Hepatic stellate cell (primary cell): ENCODE measurements at places on chromosomes 2 and 18.
A peak's percentile ranks its signal among the peaks of the same experiment; 100 is the strongest.

GRCh38 chr2:66346231-66346664, 88.7 kb upstream of the MEIS1 start:
- no peak for DNase-seq

- DNase-seq: peak; percentile 99
Observed at GRCh38 chr2:74440378-74441169, 1.2 kb downstream of the RTKN start.

DNA sequence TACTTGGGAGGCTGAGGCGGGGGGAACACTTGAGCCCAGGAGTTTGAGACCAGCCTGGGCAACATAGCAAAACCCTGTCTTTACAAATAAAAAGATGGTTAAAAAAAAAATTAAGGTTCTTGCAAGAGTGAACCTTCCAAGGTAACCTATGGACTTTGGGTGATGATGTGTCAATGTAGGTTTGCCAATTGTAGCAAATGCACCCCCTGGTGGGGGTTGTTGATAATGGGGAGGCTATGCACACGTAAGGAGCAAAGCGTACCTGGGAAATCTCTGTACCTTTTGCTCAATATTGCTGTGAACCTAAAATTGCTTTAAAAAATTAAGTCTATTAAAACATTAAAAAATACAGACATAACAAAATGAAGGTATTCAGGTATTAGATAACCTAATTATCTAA, 70.4 kb downstream of the CWC22 start:
- no peak for DNase-seq

DNA sequence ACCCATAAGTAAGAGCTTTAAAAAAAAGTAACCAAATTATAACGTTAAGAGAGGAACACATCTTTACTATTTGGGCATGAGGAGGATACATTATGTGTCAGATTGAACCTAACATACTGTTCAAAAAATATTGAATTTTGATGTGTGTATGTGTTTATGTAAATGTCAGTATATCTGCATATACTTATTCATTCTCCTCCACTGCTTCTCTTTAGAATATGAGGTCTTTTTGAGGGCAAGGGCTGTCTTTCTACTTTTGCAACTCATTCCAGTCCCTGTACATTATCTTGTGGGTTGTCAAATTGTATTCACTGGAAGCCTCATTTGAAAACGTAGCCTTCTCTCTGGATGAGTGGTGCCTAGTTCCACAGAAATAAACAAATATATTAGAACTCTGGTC, 509.4 kb upstream of the HNMT start:
- no peak for DNase-seq

GRCh38 chr2:17630089-17630488, 89.6 kb downstream of the VSNL1 start:
- no peak for DNase-seq

DNA sequence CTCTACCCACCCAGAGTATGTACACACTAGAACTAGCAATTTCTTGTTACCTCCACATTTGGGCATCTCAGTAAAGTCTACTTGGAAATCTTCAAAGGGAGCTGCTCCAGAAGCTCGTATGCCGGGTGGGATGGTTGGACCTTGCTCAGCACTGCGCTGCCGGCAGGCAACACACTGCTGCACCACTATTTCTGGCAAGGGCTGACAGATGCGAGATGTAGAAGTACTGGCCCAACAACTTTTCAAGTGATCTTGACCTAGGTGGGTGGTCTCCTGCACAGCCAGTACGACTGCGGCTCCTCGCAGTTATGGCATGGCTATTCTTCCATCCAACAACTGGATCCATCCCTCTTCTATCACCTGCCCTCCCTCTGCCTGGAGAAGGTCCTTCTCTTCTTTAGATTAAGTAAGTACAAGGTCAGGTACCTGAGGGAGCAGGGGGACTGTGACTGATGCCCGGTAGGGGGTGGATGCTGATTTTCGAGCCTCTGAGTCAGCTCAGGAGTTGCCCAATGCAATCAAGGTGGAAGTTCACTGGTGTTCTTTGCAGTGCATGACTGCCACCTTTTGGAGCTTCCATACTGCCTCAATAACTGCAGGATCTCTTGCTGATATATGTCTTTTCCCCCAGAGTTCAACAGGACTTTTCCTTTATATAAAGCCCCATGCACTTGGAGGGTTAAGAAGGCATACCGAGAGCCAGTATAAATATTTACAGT, 100.4 kb upstream of the SLC1A4 start:
- DNase-seq: peak; percentile 52

GRCh38 chr18:45670281-45670962, 53.6 kb upstream of the SLC14A1 start:
- DNase-seq: peak; percentile 50

- no peak for DNase-seq
Observed at GRCh38 chr2:224764565-224765236, 48.5 kb upstream of the CCDC195 start.

DNA sequence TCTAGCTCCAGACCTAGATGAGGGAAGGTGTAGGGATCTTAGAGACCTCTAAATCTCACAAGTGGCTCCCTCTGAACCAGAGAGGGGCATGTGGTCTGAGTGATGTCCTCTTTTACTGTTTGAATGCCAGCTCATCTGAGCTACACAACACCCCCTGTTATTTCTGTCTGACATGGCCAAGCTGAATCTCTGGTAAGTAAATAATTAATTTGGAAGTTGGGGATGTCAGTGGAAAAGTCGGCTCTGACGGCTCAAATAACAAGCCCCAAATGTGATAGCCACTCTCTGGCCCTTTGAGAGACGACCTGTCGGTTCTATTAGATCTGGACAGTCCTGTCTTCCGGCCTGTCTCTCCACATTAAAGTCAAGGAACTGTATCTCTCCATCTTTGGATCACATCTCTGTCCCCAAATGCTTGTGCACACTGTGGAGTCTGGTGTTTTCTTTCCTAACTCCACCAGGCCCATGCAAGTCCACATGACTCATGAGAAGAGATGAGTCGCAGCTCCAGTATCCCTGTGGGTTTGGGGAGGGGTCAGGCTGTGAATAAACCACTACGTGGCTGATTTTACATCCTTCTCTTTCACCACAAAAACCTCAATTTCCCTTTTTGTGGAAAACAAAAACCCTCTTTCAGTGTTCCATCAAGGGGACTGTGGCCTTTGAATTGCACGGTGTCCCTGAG, 52.5 kb downstream of the SETBP1 start:
- DNase-seq: peak; percentile 65

DNA sequence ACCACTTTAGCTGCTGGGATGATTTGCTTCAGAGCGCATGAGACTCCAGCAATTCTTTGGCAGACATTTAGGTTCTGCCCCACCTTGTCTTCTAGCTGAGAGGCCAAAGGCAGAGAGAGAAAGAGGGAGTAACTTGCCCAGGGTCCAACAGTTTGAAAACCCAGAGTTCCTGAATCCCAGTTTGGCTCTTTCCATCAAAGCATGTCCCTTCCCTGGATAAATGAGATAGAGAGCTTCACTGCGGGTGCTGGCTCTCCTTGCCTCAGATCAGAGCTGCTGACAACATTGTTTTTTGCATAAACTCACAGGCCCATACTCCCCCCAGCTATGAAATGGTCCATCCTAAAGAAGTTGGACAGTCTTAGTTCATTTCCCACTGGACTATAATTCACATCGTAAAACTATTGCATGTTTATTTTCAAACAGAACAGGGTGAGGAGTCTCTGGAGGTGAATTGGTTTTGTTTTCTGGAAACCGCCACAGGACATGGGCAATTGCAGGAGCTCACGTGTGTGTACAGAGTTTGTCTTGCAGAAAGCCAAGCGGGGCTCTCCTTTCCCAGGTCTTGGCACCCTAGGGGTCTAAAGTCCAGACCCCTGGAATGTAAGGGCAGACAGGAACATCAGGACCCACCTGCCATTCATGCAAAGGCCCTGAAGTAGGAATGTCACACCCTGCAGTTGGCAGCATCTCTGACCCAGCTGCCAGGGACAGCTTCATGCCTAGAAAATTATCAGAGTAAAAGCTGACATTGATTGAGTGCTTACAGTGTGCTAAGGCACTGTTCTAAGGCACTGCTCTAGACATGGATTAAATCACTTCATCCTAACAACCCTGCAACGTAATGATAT, 25.0 kb upstream of the SLC14A2 start:
- no peak for DNase-seq

DNA sequence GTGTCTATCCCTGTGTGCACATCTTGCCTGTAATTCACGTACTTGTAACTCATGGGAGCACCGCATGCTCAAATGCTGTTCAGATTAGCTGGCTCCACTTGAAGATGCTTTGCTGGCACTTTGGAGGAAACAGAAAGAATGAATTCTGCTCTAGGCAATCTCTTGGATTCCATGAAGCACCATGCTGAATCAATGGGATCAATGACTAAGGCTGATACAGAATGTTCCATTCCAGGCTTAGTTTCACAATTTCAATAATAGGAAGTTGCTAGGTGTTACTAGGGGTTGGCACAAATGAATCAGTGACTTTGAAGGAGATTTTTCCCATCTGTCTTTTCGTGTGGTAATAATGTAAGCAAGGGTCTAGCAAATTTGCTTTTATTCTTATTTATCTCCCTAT, 328.8 kb downstream of the OSR1 start:
- no peak for DNase-seq

- no peak for DNase-seq
Observed at GRCh38 chr2:68857855-68858456, 13.2 kb downstream of the BMP10 start.

GRCh38 chr2:102826904-102827303, 65.1 kb downstream of the TMEM182 start:
- DNase-seq: no peak

DNA sequence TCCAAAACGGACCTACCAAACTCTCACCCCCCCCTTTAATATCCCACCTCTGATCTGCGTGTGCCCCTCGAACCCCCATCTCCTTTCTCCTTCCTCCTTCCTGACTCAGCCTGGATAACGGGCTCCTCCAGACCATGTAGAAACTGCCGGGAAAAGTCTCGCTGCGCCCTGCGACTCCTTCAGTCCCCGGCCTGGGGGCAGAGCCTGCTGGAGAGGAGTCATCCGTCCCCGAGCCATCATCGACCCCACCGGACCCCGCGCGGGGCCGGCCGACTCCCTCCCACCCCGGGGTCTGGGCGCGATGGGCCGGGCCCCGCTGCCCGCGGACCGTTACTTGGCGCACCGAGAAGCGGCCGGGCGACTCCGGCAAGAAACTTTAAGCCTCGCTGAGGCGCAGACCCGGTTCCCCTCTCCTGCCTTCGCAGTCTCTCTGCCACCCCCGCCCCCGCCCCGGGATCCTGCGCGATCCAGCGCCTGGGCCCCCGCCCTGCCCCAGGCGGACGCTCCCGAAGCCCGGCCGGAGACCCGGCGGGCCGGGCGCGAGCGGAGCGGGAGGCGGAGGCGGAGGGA, 3.4 kb downstream of the ZEB2 start:
- no peak for DNase-seq

- no peak for DNase-seq
Observed at GRCh38 chr18:22912149-22912548, 21.0 kb upstream of the RBBP8 start.

DNA sequence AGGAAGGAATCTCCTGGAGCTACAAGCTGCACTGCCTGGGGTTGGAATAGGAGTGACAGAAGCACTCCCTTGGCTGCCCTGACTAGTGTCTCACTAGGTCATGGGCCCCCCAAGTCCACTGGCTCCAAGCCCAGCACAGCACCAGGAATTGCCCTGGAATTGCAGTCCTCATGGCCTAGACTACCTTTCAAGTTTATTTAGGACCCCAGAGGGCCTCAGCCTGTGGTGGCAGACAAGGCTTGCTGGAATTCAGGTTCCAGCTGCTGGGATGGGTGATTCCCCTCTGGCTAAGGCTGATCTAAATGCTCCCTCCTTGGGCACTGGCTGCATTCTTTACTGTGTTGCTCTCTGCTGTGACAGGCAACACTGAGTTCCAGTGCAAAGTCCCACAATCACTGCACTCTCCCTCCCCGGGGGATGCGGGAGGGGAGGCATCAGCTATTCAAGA, 14.0 kb downstream of the STRADB start:
- no peak for DNase-seq

GRCh38 chr2:29304399-29305060, 189.3 kb downstream of the CLIP4 start:
- DNase-seq: no peak

GRCh38 chr18:8471372-8471771, 137.9 kb upstream of the RAB12 start:
- no peak for DNase-seq

DNA sequence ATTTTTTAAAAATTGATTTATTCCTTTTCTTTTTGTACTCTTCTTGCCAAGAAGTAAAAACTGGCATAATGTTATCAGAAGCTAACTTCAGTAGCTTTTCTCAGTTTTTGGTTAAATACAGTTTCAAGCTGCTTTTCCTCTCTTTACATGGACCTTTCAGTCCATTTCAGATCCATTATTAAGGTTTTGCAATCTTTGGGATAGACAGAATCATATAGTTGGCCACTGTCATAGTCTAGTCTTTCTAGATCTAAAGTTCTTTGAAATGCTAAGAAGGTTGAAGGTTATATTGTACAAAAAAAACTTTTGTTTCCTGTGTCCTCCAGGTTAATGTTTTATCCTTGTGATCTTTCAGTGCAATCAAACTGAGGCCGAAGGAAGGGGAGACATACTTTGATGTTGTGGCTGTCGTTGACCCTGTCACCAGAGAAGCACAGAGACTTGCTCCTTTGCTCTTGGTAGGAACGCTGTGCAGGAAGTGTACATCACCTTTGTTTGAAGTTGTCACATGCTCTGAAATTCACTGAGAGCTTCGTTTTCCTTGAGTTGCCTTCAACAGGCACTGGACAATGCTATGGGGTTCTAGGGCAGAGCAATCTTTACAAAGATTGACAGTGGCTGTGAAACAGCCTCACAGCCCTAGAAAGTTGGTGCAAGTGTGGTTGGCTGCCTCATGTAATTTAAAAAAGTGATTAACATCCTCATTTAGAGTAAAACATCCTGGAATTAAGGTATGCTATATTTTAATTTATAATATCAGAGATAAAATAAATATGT, 79.1 kb downstream of the UGGT1 start:
- no peak for DNase-seq

DNA sequence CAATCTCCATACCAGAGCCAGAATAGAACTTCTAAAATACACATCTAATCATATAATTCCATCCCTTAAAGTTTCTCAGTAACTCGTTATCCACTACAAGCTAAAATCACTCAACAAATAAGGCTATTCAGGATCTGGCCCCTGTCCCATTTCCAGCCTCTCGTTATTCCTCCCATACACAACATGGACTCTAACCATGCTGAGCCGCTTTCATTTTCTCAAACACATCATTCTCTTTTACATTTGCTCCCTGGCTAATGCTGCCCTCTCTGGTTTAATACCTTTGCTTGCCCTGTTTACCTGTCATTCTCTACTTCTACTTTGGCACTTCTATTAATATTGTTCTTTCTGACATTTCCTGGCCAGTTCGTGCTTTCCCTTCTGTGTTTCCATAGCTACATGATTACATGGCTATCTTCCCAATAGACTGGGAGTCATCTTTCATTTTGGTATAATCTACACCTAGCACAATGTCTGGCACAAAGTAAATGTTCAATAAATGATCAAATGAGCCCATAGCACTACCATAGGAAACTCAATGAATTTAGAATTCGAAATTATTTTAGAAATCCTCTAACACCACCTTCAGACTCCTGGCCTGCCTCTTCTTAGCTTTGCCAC, 163.6 kb upstream of the VRK2 start:
- no peak for DNase-seq
